ENCODE measurements at places on chromosomes 3 and 15.

- DNase-seq: no peak
Measured at GRCh38 chr3:151024339-151024738, 51.8 kb upstream of the CLRN1 start.

- DNase-seq: no peak
Measured at GRCh38 chr3:167691366-167691765, 37.6 kb upstream of the WDR49 start.

- DNase-seq: no peak
Measured at GRCh38 chr3:9760779-9761505, 8.8 kb downstream of the CAMK1 start.

- DNase-seq: no peak
Measured at GRCh38 chr15:79736435-79737000, 160.3 kb downstream of the MTHFS start.

- DNase-seq: no peak
Measured at GRCh38 chr15:38085114-38085513, 150.7 kb downstream of the TMCO5A start.

GRCh38 chr15:42072141-42072685 lies 22.1 kb downstream of the PLA2G4D start:
- peak; percentile 63 for DNase-seq

DNA sequence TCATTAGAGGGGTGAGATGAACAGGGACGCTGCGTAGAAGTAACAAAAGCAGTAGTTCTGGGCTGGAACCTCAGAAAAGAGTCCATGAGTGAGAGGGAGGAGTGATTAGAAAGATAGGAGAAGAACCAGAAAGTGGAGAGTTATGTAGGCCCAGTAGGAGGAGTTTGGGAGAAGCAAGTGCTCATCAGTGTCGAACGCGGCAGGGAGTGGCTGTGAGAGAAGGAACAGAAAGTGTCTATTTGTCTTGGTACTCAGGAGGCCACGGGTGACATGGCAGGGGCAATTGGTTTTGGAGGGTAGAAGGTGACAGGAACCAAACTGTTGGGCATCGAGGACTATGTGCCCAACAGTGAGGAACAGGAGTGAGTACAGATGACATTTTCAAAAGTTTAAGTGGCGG lies 1.3 kb upstream of the INSYN1 start:
- DNase-seq: no peak

GRCh38 chr15:77468896-77469295 lies 48.2 kb downstream of the HMG20A start:
- DNase-seq: no peak

DNA sequence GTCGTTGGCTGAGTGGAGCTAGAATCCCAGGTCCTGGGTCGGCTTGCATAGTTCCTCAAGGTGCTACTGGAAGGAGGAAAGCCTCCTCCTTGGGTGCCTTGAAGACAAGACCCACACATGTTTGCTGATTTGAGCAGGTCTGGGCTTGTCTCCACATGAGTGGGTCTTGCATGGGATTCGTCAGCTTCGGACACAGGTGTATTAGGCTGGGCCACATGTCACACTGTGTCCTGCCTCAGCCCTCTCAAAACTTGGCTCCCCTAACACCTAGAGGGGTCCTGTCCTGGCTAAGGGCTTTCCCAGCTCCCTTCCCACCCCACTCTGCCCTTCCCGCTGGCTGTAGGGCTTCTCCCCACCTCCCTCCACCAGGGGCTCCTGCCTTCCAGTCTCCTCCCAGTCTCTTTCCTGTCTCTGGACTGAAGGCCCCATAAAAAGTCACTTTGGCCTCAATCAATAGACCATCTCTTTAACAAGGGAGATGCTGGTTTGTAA lies 73.0 kb upstream of the ADPGK start:
- no peak for DNase-seq

Measured in coronary artery (tissue), 2 donors.